Heart left ventricle (tissue), 16 donors: ENCODE measurements at places on chromosomes 2 and 18.
A peak's percentile ranks its signal among the peaks of the same experiment; 100 is the strongest.

GRCh38 chr2:239008677-239009588 lies 161.0 kb downstream of the TWIST2 start:
- no peak for DNase-seq

- DNase-seq = no peak
Measured at GRCh38 chr2:222521099-222521498, 96.8 kb downstream of the SGPP2 start.

DNA sequence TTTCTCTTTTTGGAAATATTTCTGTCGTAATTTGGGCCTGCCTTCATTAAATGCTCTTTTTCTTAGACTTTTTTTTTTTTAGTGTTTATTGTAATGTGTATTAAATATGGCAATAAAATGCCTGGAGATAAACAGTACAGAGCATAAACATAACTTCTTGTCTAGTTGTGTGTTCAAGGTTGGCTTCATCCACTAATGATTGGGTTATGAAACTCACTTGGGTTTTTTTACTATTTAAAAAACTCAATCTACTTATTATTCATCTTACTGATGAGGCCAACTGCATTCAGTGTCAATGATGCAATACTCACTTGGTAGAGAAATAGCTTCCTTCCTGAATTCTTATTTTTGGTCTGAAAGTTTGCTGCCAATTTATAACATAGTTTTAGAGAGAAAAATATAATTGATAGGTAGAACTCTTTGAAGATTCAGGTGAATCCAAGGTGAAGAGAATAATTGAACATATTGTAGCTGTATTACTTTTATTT lies 144.2 kb upstream of the NABP1 start:
- no peak for DNase-seq

DNA sequence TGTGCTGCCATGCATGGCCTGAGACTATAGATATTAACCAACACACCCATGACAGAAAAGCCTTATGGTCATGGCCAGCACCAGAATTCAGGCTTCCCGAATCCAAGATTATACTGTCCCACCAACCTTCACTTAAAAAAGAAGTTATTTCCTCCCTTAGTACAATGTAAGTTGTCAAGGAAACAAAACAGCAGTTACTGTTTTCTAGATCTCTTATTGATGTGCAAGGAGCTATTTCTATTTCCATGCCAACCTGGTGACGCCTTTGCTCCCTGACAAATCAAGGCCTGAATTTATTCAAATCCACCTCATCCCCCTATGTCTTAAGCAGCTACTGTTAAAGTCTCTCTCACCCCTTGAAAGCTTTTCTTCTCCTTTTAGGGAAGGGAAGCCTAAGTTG lies 249.3 kb downstream of the ZNF521 start:
- no peak for DNase-seq

DNA sequence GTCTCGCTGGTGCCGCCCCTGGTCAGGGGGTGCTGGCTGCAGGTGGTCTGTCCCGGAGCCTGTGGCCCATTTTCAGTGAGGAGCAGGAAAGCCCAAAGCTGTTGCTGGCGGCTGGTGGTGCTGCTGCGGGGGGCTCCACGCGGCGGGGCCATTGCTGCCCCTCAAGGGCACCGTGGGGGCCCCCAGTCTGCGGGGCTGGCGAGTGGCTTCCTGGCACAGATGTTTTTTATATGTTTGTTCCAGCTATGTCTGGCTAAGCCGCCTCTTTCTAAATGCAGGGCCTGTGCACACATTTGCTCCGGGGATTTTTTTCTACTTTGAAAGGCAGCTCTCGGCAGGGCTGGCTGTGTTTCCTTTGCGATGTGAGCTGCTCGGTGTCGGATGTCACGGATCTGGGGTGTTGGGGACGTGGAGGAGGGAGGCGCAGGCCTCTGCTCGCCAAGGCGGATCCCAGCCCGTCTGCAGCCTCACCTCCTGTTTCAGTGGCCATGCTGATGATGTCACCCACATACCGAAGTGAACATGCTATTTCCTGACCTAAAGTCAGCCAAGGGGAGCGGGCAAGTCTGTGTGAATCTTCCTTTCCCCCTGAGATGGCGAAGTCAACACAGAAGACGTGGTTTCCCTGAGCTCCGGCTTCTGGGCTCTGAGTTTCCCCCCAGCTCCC lies 112.0 kb upstream of the CTDP1 start:
- DNase-seq = peak; percentile 66

- DNase-seq = no peak
Measured at GRCh38 chr2:218993345-218994315, at the start of gene CRYBA2. Gene CRYBA2 (minus strand): TSS chr2:218993422. CDS start chr2:218993176, 246 bp downstream.

- DNase-seq = no peak
Measured at GRCh38 chr18:45962461-45962860, 4.7 kb downstream of the EPG5 start.

DNA sequence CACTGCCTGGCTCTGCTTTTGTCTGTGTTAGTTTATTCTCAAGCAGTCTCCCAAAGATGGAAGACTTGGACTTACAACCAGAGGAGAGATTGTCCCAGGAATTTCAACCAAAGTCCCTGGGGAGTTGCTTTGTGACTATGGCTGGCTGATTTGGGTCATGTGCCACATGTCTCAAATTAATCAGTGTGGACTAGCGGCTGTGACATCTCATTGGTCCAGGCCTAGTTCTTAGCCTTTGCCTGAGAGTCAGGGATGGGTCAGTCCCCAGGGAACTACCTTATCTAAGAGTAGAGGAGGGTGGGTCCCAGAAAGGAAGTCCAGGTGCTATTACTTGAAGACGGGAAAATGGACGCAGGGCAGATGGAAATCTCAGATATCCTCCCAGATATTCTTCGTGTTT lies 217.1 kb downstream of the ACKR3 start:
- no peak for DNase-seq

- no peak for DNase-seq
Measured at GRCh38 chr2:171347591-171348032, 86.2 kb downstream of the METTL8 start.

- no peak for DNase-seq
Measured at GRCh38 chr18:21454725-21455124, 145.8 kb downstream of the ESCO1 start.

DNA sequence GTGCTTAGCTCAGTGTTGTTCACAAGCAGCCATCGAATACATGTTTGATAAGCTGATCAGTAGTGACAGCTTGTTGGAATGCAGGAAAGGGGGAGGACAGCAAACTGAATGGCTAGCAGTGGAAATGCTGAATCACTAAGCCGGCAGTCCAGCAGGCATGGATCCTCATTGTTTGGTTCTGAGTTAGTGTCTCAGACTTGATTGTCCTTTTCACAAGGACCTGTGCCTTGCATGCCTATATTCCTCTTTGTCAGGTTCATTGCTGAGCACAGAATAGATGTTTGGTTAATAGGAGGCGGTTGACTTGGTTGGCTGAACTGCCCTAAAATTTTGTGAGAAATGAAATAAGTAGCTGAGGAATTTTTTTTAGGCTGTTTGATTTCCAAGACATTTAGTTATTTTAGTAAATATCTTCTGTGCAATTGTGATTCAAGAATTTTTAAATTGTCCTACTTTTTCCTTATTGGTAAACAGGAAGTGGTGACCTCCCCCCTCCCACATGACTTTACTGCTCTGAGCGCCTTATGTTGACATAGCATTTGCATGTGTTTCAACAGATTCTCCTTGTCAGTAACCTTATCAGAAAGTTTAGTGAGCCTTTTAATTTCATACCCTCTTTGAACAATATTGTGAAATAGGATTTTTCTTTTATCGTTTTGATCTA lies 21.4 kb upstream of the STON1 start:
- no peak for DNase-seq

DNA sequence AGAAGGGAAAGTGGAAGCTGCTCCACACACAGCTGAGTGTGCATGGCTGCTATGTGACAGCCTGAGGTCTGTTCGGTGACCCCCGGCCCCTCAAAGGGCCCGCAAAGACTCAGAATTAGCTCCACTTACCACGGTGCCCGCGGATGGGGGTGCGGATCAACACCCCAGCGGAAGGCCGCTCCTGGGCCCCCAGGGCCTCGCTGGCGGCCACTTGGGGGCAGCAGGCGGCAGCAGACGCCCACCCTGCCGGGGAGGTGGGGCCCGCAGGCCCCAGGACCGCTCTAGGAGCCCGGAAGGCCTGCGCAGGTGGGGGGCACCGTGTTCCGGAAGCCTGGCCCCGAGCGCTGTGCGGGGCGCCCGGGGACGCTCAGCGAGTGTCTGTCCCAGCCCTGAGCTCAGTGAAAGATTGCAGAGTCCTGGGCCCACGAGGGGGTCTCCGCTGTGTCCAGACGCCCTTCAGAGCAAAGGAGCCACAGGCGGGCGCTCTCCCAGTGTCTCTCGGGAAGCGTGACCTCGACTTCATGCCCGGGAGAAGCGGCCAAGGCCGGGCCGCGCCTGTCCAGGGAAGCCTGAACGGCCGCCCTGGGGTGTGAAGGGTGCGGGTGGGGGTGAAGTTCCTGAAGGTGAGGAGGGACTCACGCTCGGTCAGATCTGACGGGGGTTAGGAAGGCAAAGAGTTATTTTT lies 118.7 kb downstream of the VAPA start:
- DNase-seq = no peak

GRCh38 chr2:103144837-103145236 lies 383.0 kb downstream of the TMEM182 start:
- DNase-seq = no peak

GRCh38 chr18:45775241-45775676 lies 50.2 kb upstream of the SIGLEC15 start:
- DNase-seq = peak; percentile 84

DNA sequence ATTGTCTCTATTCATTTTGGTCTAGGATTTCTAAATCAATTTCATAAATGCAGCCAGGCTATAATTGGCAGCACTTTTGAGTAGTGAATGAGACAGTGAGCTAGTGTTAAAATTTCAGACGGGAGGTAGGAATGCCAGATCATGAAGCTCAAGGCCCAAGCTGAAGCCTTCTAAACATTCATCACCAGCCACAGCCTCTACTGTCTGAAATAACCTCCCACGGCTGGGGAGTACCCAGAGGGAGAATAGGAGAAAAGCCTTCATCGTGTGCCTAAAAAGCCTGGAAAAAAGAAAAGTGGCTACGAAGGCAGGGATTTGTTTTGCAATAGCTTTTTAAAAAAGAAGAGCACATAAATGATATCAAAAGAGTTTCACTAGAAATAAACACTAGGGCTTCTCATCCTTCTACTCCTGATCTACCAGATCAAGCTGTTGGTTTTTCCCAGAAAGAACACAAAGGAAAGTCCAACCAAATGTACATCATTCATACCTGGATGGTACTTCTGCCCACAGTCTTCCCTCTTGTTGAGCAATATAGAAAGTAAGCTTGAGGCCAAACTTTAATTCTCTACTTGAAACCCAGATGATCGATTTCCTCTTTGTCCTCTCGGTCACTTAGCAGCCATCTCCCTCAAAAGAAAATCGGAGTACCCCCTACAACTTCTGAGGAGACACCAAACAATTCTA lies 48.1 kb upstream of the SLC39A10 start:
- no peak for DNase-seq

GRCh38 chr2:168691221-168691620 lies 111.2 kb upstream of the NOSTRIN start:
- DNase-seq = no peak

- DNase-seq = no peak
Measured at GRCh38 chr18:13461936-13462335, 243.4 kb downstream of the LDLRAD4 start.

- no peak for DNase-seq
Measured at GRCh38 chr2:236908439-236909192, 177.1 kb upstream of the COPS8 start.

GRCh38 chr2:204538182-204539018 lies 6.9 kb upstream of the PARD3B start:
- peak; percentile 41 for DNase-seq

DNA sequence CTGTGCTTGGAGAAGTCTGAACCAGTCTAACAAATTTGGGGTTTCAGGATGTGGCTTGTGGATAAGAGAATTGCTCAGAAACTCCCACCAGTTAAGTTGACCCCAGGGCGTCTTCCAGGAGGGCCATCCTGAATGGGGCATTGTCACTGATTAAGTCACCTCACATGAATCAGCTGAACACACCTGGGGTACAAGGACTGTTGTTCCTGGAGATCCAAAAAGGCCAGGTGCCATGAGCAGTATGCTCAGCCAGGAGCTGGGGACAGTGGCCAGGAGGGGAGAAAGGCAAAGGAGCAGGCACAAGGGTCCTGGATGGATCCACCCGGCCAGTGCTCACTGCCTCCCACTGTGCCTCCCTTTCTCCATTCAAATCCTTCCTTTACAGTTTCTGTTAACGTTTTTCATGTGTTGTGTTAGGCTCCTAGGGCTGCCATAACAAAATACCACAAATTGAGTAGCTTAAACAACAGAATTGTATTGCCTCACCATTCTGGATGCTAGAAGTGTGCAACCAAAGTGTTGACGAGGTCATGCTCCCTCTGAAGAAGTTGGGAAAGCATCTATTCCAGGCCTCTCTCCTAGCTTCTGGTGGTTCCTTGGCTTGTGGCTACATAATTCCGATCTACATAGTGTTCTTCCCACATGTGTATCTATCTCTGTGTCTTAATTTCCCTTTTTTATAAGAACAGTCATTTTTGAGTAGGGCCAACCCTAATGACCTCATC lies 33.4 kb downstream of the TRABD2A start:
- DNase-seq = no peak

DNA sequence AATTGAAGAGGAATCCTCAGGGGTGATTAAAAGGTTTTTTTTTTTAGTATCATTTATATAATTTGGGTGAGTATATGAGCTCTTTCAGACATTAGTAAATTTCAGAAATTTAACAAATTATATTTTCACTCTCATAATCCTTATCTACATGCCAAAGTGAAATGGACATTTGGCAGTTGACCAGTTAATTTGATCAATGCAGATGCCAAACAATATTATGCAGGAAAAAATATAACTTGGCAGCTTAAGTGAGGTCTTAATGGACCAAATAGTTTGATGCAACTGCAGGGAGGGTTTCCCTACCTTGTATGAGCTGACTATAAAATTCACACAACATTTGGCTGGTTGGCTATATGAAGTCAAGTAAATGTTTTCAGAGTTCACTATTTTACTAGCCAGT lies 185.2 kb downstream of the CCDC102B start:
- DNase-seq = no peak

GRCh38 chr2:44706681-44707553 lies 234.6 kb upstream of the SIX3 start:
- no peak for DNase-seq

- no peak for DNase-seq
Measured at GRCh38 chr2:178234648-178235047, 40.3 kb downstream of the OSBPL6 start.

GRCh38 chr2:177572236-177572671 lies 179.7 kb downstream of the AGPS start:
- DNase-seq = no peak

- no peak for DNase-seq
Measured at GRCh38 chr2:240255811-240256703, 115.6 kb upstream of the OTOS start.

GRCh38 chr2:33131111-33131510 lies 184.4 kb downstream of the LTBP1 start:
- DNase-seq = no peak

GRCh38 chr2:234863043-234863934 lies 88.5 kb upstream of the SH3BP4 start:
- peak; percentile 63 for DNase-seq

DNA sequence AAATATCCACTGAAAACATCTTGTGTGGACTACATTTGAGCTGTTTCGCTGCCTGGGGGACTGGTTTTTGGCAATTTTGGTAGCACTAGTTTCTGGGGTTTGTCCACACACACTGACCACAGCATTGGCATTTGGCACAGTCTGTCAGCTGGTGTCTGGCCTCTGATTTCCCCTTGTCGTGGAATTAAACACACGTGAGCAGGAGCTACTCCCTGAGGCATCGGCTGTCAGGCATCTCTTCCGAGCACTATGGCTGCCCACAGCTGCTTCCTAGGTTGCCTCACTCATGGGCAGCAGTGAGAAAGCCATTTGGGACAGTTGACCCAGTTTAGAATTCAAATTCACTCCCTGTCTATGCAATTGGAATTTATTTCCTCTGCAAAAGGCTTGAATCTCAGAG lies 46.8 kb upstream of the FZD5 start:
- DNase-seq = no peak

GRCh38 chr2:8488001-8488738 lies 193.7 kb upstream of the ID2 start:
- DNase-seq = no peak
